ENCODE measurements at places on chromosomes 4 and X.

DNA sequence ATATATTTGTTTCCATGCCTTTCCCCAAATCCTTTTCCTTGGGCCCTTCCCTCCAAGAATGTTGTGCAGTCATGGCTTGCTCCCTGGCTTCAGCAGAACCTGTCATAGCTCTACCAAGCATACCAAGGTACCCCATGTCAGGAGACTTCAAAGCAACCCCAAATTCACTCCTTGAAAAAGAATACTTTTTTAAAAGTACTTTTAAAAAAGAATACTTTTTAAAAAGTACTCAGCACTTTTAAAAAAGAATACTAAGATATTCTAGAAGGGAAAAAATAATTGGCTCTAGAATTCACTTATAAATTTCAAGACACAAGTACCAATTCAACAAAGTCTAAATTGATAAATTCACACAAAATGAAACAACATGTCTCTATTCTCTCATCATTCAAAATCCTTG lies 76.0 kb downstream of the NR3C2 start:
- H3K4me3 ChIP-seq: no peak overlapping the region
- H3K27ac ChIP-seq: no peak overlapping the region
- no peaks in the 10 kb centered on the region for H3K27me3 ChIP-seq

GRCh38 chrX:19839770-19840254 lies 47.6 kb downstream of the SH3KBP1 start:
- H3K27me3 ChIP-seq: no peaks in the 10 kb centered on the region
- no peak overlapping the region for H3K4me3 ChIP-seq
- H3K27ac ChIP-seq: no peak overlapping the region

- DNase-seq: no peak
- H3K27me3 ChIP-seq: no peaks in the 10 kb centered on the region
- H3K27ac ChIP-seq: no peak overlapping the region
- H3K4me3 ChIP-seq: no peak overlapping the region
Measured at GRCh38 chr4:14364953-14365536, 637.2 kb upstream of the CPEB2 start.

GRCh38 chr4:151694961-151695720 lies 65.7 kb downstream of the GATB start:
- peaks cover 53% of the 10 kb centered on the region for H3K4me1 ChIP-seq
- no peaks in the 10 kb centered on the region for H3K27me3 ChIP-seq
- DNase-seq: no peak
- H3K4me3 ChIP-seq: no peak overlapping the region

DNA sequence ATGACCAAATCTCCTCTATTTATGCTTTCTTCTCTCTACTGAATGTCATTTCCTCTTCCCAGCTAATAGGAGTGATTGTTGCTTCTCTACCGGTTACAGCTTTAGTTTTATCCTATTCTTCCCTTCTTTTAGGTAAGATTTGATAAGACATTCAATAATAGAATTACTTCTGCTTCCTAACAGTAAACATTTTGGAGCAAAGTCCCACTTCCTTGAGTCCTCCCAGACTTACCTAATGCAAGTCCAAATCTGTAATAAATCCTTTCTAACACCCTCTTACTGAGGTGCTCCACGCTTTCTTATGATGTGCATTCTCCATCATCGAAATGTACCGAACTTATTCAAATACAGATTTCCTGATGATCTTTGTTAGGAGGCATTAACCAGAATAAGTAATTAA lies 79.2 kb upstream of the GPM6A start:
- no peaks in the 10 kb centered on the region for H3K36me3 ChIP-seq
- no peaks in the 10 kb centered on the region for H3K27me3 ChIP-seq

- DNase-seq: no peak
- no peaks in the 10 kb centered on the region for H3K36me3 ChIP-seq
- no peak overlapping the region for H3K27ac ChIP-seq
- H3K4me3 ChIP-seq: no peak overlapping the region
Measured at GRCh38 chr4:76641758-76642157, 206.7 kb downstream of the SHROOM3 start.

- no peaks in the 10 kb centered on the region for H3K4me1 ChIP-seq
- H3K27me3 ChIP-seq: peaks cover 16% of the 10 kb centered on the region
- H3K36me3 ChIP-seq: no peaks in the 10 kb centered on the region
- DNase-seq: no peak
Measured at GRCh38 chr4:170256807-170257206, 167.1 kb upstream of the AADAT start.

DNA sequence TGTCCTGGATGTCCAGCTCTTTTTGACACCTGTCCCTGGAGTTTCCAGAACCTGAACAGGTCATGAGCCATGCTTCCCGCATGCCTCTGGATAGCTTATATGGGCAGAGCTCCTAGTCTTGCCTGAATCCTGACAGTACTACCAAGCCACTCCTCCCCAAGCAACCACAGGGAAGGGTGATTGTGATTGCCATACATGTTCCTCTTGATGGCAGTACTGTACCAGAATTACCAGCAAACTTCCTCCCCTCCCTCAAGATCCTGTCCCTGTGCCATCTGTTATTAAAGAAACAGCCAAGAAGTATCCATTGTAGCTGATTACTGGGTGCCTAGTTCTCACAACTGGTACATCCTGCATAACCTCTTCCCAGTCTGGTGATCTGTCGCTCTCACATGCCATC lies 264.3 kb upstream of the AGTR2 start:
- DNase-seq: no peak
- H3K27me3 ChIP-seq: no peaks in the 10 kb centered on the region
- H3K27ac ChIP-seq: no peak overlapping the region
- no peaks in the 10 kb centered on the region for H3K4me1 ChIP-seq
- no peaks in the 10 kb centered on the region for H3K36me3 ChIP-seq
- H3K4me3 ChIP-seq: no peak overlapping the region

DNA sequence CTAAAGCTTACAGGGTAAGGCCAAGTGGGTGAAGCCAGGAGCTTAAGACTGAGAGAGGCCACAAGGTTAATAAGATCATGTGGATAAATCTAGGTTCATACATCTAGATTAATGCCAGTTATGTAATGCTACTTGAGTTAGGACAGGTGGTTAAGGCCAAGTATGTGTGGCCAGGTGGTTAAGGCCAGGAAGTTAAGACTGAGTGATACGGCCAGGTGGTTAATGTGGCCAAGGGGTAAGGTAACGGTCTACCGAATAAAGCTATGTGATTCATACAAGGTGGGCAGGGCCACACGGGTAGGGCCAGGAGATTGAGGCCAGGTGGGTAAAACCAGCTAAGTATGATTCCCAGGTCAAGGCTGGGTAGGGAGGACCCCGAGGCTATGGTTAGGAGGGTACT lies 223.0 kb downstream of the TACR3 start:
- no peak overlapping the region for H3K27ac ChIP-seq
- no peaks in the 10 kb centered on the region for H3K36me3 ChIP-seq
- no peak for DNase-seq
- no peaks in the 10 kb centered on the region for H3K27me3 ChIP-seq
- H3K4me1 ChIP-seq: no peaks in the 10 kb centered on the region
- no peak overlapping the region for H3K4me3 ChIP-seq

DNA sequence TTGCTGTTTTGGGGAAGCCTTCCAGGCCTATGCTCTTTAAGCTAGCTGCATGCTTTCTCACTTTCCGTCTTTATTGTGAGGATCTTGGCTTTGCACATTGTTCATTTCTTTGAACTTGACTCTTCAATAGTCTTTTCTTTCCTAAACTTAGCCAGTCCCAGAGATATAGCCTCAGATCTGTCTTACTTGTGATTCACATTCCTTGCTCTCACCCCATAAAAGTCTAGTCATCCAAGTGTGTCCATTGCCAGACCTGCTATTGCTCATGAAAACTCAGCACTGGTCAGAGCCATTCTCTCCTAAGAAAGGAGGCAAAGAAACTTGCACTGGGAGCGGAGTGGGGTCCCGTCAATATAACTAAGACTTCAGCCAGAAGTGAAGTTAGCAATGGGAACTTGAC lies 275.0 kb upstream of the CTSO start:
- DNase-seq: no peak
- no peaks in the 10 kb centered on the region for H3K27me3 ChIP-seq
- no peak overlapping the region for H3K27ac ChIP-seq
- H3K4me1 ChIP-seq: no peaks in the 10 kb centered on the region
- H3K4me3 ChIP-seq: no peak overlapping the region

GRCh38 chr4:149791851-149792250 lies 23.8 kb downstream of the IQCM start:
- no peak for DNase-seq
- H3K4me3 ChIP-seq: no peak overlapping the region
- H3K27me3 ChIP-seq: no peaks in the 10 kb centered on the region
- H3K36me3 ChIP-seq: no peaks in the 10 kb centered on the region
- peaks cover 7% of the 10 kb centered on the region for H3K4me1 ChIP-seq

GRCh38 chrX:49188468-49189076 lies 2.4 kb upstream of the PRICKLE3 start:
- no peak for DNase-seq
- no peak overlapping the region for H3K4me3 ChIP-seq
- H3K4me1 ChIP-seq: peaks cover 32% of the 10 kb centered on the region
- H3K27me3 ChIP-seq: no peaks in the 10 kb centered on the region
- H3K27ac ChIP-seq: no peak overlapping the region

- no peaks in the 10 kb centered on the region for H3K36me3 ChIP-seq
- H3K27ac ChIP-seq: no peak overlapping the region
- H3K4me3 ChIP-seq: no peak overlapping the region
- no peaks in the 10 kb centered on the region for H3K27me3 ChIP-seq
- no peaks in the 10 kb centered on the region for H3K4me1 ChIP-seq
Measured at GRCh38 chrX:84216406-84216805, 28.4 kb upstream of the RPS6KA6 start.

- no peak overlapping the region for H3K27ac ChIP-seq
- no peak for DNase-seq
- no peaks in the 10 kb centered on the region for H3K27me3 ChIP-seq
- H3K4me3 ChIP-seq: no peak overlapping the region
Measured at GRCh38 chr4:169115897-169116254, 105.8 kb upstream of the CBR4 start.

DNA sequence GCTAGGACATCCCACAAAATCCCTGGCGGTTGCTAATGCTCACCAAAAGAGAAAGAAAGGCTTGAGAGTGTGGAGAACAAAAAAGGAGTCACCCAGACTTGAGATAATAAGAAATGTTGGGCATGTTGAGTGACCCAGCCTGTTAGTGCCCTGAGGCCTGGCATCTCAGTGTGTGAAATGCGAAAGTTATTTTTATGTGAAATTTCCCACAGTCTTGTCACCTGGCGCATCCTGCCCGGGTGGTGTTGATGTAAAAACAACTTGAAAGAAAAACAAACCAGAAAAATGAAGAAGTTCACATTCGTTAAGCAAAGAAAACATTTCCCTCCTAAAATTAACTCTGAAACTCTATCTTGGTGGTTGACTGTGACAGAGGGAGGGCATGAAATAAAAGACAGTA lies 495.2 kb downstream of the MID1IP1 start:
- H3K36me3 ChIP-seq: no peaks in the 10 kb centered on the region
- H3K27me3 ChIP-seq: no peaks in the 10 kb centered on the region
- no peaks in the 10 kb centered on the region for H3K4me1 ChIP-seq
- DNase-seq: no peak

GRCh38 chr4:24195991-24196736 lies 306.3 kb upstream of the PPARGC1A start:
- H3K4me3 ChIP-seq: no peak overlapping the region
- peaks cover 10% of the 10 kb centered on the region for H3K4me1 ChIP-seq
- no peaks in the 10 kb centered on the region for H3K27me3 ChIP-seq
- DNase-seq: no peak
- H3K27ac ChIP-seq: peak overlapping the region; percentile 57

- no peaks in the 10 kb centered on the region for H3K36me3 ChIP-seq
- H3K27me3 ChIP-seq: no peaks in the 10 kb centered on the region
- H3K4me3 ChIP-seq: no peak overlapping the region
- H3K4me1 ChIP-seq: no peaks in the 10 kb centered on the region
- H3K27ac ChIP-seq: peak overlapping the region; percentile 24
Measured at GRCh38 chr4:147407261-147408045, 73.4 kb upstream of the EDNRA start.

DNA sequence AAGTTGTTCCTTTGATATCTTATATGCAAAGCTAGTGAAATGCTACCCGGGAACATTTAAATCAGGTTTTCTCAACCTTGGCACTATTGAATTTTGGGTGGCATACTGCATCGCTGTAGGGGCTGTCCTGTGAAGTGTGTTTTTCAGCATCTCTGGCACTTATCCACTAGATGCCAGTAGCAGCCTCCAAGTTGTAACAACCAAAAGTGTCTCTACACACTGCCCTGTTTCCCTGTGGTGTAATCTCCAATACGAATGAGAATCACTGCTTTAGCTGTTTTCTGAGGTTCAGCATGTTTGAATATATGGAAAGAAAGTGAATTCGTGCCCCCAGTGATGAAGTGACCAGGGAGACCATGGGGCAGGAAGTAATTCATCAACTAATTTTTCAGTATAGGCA lies 551.6 kb upstream of the PRKX start:
- DNase-seq: no peak
- no peak overlapping the region for H3K27ac ChIP-seq
- no peak overlapping the region for H3K4me3 ChIP-seq
- H3K27me3 ChIP-seq: no peaks in the 10 kb centered on the region
- no peaks in the 10 kb centered on the region for H3K4me1 ChIP-seq

DNA sequence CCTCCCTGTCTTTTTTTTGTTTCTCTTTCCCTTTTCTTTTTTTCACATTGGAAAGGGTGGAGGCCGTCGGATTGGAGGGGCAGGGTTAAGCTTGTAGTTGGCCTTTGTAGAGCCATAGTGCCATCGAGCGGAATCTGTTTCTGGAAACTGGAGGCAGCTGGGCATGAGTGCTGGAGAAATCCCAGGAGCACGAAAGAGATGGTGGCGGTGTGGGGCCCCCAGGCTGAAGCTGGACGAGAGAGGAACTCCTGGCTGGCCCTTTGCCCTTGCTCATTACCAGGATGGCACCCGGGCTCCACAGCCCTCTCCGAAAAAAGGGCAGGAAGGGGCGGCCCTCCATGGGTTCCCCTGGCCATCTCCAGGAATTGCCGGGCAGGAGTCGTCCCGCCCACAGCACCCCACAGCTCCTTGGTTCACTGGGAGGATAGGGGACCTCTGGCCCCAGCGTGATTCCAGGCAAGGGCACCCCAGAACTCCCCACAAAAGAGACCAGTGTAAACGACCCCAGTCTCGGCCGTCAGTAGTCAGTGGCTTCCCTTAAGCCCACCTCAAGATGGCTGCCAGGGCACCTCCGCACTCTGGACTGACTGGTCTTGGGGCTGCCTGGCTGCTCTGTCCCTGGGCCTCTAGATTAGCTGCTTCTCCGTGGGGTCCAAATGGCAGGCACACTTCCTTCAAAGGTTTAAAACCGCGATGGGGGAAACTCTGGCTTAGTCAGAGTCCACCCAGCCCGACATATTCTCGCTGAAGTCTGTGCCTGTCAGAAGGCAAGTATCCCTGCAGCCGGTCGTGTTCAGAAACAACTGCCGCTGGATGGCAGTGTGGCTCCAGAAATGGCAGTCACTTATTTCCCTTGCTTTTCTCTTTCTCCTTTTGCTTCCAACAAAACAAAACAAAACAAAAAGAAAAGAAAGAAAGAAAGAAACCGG lies 74.1 kb downstream of the NBDY start:
- peaks cover 8% of the 10 kb centered on the region for H3K4me1 ChIP-seq
- H3K27me3 ChIP-seq: no peaks in the 10 kb centered on the region
- no peak overlapping the region for H3K27ac ChIP-seq
- H3K36me3 ChIP-seq: no peaks in the 10 kb centered on the region
- peak; percentile 36 for DNase-seq

- no peak overlapping the region for H3K4me3 ChIP-seq
- H3K4me1 ChIP-seq: no peaks in the 10 kb centered on the region
- H3K27me3 ChIP-seq: no peaks in the 10 kb centered on the region
- H3K27ac ChIP-seq: no peak overlapping the region
- no peaks in the 10 kb centered on the region for H3K36me3 ChIP-seq
- DNase-seq: no peak
Measured at GRCh38 chrX:40546870-40547269, 33.9 kb upstream of the ATP6AP2 start.
